ENCODE measurements at places on chromosomes 5 and 9.

DNA sequence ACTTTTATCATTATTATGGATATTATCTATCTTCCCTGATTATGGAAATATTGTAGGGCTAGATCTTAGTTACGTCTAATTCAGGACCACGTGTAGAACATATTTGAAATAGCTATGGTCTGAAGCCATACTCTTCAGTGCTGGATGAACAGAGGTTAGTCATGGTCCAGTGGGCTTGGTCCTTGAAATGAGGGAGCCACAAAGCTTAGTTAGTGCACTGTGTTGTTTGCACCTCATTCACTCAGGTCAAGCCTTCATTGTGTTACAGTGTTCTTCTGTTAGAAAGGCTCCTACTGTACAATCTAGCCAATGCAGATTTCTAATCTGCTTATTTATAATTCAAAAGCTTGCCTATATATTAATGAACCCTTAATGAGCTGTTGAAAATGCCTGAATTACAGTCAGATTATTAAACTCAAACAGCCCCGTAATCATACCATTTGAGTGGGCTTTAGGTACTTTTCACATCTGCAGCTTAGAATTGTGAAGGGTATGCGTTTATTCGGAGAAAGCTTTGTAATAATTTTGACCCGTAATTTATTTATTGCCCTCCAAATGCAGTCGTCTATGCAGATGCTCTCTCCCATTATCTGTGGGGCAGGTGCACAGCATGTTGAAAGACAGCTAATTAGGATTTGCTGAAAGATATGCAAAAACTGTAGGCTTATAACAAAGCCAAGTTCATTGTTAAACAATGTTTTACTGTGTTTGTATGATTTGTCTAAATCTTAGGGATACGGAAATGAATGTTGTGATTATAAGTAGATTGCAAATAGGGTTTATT lies 164.9 kb downstream of the PBX3 start:
- DNase-seq = no peak

DNA sequence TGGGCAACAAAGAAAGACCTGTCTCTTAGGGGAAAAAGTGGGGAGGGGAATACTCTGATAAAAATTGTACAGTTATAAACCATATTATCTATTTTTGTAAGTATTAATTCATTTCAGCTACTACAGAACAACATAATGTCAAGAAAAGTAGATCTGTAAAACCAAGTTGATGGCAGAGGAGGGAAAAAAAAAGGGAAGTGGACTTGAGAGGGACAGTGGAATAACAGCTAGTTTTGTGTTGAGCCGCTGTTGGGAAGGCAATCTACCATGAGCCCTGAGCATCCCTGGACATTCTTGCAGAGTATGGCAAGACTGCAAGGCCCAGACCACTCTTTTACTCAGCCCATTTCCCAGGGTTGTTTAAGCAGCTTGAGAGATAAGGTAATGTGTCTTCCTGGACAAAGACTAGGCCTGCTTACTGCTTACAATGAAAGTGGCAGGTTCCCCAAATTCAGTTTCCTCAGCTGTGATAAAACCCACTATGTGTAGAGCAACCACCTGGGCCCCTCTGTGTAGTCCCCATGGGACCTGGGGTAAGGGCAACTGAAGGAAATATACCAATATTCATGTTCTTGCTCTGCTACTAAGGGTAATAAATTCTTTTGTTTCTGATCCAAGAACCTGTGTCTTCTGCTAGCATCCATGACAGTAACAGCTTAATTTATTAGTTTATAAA lies 25.0 kb downstream of the CEP120 start:
- DNase-seq = no peak

- no peak for DNase-seq
These were observed 283.0 kb downstream of the CEMIP2 start for GRCh38 chr9:71485326-71485725.

- DNase-seq = no peak
These were observed 91.7 kb downstream of the MACROH2A1 start for GRCh38 chr5:135307143-135307903.

GRCh38 chr5:68652534-68652965 lies 437.0 kb downstream of the PIK3R1 start:
- DNase-seq = no peak

DNA sequence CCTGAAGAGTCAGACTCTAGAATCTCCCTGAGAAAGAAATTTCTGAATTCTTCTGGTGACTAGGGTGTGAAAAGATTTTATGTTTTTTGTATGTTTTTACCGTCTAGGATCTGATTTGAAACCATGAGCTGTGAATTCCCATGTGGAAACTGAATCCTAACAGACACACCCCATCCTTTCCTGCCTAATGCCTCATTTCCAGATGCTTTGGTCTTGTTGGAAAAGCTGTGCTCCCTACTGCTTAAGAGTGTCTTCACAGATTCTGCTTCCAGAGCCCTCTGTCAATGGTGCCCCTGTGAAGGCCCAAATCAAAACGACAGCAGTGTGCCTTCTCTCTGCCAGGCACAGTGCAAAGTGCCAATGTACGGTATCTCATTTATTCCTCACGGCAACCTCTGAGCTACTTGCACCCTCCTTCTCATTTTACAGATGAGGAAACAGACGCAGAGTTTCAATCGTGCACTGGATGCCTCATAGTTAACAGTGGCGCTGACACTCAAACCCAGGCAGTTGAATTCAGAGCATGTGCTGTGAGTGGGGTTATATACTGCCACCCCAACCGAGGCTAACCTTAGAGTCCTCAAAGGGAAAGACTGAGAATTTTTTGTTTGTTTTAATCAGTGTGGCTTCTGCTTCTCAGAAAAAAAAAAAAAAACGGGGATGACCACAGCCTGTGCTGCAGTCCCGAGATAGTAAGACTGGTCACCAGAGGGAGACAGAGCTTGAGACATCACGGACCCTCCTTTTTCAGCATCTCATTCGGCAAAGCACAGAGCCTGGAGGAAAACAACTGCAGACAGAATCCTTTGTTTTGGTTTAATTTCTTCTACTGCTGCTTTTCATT lies 188.4 kb downstream of the SNCAIP start:
- DNase-seq = peak; percentile 37

DNA sequence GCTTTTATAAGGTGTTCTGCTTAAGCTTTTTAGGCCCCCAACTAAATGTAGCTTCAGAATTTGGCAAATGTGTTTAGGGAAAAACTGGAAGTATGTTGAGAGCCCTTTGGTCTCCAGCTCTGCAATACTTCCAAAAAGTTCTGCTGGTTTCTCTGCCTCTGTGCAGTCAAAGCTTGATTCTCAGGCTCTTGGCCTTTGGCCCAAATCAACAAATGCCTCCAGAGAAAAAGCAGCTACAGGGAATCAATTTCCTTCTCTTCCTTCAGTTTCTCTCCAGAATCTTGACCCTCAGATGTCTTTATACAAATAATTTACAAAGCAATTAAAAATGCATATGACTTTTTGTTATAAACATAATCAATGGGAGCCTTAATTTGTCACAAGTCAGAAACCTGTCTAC lies 235.7 kb downstream of the COMMD10 start:
- DNase-seq = no peak

GRCh38 chr9:80061096-80061495 lies 489.3 kb downstream of the TLE4 start:
- no peak for DNase-seq

DNA sequence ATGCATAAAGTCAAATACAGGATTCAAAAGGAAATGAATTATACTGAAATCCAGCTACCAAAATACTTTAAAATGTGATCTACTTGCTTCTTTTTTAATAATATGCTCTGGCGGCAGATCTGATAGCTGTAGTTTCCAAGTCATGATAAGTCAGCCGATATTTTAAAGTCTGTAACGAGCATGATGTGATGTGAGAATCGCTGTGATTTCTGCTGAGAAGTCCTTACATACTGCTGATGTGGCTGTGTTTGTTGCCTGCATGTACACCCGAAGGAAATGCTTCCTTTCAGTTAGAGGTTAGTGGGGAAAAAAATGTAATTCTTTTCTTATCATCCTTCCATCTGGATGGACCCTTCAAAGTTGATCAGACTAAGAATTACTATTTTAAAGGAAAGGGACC lies 4.8 kb upstream of the SEMA4D start:
- DNase-seq = no peak

DNA sequence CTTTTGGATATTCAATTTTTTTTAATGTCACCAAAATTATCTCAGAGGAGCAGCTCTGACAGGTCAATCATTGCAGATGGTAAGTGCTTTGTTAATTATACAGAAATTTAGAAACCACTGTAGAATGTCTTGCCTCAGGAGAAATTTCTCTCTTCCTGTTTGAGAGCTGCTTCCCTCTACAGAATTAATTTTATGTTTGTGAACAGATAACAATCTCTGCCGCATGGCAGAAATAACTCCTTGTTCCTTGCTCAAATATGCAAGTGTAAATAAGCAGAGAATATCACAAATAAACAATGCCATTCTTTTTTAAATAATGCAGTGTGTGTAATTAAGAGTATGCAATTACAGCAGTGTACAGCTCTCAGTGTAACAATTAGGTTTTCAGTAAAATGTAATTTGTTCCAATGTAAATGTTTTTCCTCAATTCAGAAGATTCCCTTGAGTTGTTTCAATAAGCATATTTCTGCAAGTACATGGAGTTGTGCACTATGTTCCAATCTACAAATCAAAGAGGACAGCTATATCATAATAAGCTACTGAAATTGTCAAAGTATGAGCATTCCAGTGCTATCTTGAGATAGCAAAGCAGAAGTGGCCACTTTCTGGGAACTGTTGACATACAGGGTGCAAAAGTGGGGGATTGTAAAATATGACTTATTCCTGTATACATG lies 1012.8 kb downstream of the MAT2B start:
- no peak for DNase-seq

DNA sequence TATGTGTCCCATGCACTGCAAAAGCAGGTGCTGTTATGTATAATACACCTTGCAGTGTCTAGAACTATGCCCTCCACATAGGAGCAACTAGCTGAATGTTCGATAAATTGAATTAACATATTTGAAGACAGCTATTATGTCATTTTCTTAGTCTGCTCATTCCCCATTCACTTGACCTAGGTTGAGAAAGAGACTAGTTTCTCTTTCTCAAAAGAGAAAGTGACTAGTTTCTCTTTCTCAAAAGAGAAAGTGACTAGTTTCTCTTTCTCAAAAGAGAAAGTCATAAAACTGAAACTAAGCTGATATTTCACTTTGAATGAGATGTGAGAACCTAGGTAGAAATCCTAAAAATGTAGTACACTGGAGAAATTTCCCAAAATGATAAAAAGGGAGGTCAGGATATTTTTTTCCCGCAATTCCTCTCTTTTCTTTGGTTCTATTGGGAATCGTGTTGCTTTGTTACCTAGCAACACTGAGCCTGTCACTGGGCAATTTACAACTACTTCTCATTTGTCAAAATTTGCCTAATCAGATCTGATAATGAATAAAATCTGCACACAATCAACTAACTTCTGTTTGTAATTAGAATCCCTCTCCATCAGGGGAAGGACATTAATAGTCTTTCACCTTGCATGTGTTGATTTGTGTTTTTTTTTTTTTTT lies 132.0 kb upstream of the GRIA1 start:
- DNase-seq = peak; percentile 39

- DNase-seq = no peak
These were observed 293.5 kb upstream of the C9orf72 start for GRCh38 chr9:27866741-27867140.

DNA sequence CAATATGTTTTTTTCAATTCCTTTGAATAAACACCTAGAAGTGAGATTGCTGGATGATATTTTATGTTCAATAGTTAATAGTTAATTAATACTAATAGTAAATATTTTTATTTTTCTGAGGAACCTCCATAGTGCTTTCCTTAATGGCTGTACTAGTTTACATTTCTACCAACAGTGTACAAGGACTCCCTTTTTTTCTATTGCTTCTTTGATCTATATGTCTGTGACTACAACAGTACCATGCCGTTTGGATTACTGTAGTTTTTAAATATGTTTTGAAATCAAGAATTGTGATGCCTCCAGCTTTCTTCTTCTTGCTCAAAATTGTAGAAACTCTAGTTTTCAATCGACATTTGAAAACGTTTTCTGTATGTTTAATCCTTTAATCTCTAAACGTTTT lies 39.5 kb upstream of the ADAMTS16 start:
- no peak for DNase-seq

GRCh38 chr9:111148052-111149017 lies 110.1 kb upstream of the LPAR1 start:
- no peak for DNase-seq

DNA sequence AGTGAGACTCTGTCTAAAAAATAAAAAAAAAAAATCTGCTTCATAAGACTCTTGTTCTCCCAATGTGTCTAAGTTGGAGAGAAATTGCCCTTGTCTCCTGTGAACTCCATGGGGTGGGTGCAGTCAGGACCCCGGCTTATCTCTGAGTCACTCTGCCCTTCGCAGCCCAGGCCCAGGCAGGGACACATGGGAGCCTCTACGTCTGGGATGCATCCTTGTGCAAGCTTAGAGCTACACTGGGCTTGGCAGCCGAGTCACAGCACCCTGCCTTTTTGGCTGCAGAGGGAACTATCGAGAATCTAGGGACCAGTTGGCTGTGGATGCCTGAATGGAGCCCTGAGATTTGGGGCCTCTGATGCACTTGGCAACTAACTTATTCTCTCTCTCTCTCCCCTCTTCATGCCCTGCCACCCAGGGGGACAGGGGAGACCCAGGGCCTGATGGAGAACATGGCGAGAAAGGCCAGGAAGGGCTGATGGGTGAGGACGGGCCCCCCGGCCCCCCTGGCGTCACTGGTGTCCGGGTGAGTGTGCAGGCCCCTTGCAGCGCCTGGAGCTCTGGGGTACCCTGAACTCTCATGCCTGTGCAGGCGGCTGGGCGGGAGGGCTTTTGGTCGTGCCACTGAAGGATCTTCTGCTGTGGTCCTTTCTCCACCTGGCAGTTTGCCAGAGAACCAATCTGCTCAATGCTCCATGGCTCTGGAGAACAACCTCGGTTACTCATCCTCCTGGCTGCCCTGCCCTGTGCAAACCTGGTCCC lies 47.5 kb upstream of the ORM1 start:
- no peak for DNase-seq

- no peak for DNase-seq
These were observed 54.4 kb upstream of the PPARGC1B start for GRCh38 chr5:149675610-149676201.

GRCh38 chr5:124668353-124669299 lies 77.8 kb downstream of the ZNF608 start:
- no peak for DNase-seq

- DNase-seq = no peak
These were observed 160.8 kb upstream of the PAPPA start for GRCh38 chr9:115992834-115993233.

DNA sequence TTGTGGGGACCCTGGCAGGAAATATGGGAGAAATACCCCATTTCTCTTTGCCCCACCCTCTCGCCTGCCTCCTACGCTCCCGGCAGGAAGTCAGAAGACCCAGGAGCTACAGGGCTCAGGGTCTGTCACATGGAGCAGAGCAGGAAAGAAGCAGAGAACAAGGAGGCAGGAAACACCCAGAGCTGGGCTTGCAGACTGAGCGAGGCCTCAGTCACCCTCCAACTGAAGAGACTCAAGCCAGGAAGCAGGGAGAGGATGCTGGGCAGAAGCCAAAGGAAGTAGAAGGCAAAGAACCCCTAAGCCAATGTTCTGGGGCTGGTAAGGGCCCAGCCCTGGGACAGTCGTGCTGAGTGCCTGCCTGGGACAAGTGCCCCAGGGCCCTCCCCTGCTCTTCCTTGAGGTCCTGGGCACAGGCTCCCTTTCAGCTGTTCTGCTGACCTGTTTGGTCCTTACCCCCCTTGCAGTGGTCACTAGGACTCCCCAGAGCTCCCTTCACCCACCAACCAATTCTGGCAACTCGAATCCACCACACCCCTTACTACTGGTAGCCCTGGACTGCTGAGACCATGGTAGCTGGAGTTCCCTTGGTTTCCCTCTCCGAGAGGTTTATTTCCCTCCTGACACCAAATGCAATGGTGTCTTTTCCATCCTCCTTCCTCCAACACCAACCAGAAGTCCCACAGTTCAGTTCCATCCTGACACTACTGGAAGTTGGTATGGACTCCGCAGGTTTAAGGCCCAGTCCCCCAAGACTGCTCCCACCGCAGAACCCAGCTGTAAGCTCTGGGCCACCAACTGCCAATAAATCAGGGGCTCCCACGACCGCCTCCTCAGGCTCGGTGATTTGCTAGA lies 157.5 kb downstream of the COL23A1 start:
- DNase-seq = no peak
